Uterus (tissue), 4 donors: ENCODE measurements at places on chromosomes 3 and 15. TPM values are rescaled to one million over a fixed set of nuclear protein-coding genes. Genes with fewer than 3 reads are reported as not detected.

DNA sequence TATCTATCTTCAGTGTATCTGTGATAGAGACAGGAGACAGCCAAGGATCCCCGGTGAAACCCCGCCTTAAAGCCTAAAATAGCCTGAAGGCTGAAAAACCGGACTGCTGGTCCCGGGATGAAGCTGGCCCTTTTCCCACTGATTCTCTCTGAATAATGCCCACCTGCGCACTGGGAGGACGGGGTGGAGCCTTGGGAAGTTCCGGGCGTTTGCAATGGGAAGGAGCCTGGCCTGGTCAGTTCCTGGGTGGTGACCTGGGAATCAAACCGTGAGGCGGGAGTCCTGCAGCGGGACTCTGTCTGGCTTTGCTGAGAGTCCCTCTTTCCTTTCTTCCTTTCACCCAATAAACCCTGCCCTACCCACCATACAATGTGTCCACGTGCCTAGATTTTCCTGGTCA lies 157.9 kb downstream of the C3orf38 start:
- H3K4me1 ChIP-seq, result no peaks in the 10 kb centered on the region
- DNase-seq, result no peak
- H3K4me3 ChIP-seq, result no peak overlapping the region
- H3K27me3 ChIP-seq, result no peaks in the 10 kb centered on the region
- no peaks in the 10 kb centered on the region for H3K36me3 ChIP-seq

DNA sequence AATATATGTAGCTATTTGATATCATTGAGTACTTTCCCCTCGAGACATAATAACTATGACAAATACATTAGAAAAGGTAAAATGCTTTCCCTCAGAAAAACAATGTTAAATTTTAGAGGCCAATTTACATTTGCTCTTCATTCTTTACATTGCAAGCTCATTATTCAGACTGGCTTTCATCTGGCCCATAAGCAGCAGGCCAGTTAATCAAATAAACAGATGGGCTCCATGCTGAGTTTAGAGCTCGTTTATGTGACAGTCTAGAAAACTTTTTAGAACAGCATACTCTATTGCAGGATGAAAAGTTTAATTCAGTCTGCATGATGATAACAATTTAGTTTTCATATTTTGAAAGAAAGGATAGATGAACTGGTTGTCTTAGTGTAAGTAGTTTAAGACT lies 150.6 kb downstream of the DUT start:
- no peaks in the 10 kb centered on the region for H3K27me3 ChIP-seq
- no peak for DNase-seq
- no peak overlapping the region for H3K4me3 ChIP-seq
- peaks cover 2% of the 10 kb centered on the region for H3K36me3 ChIP-seq
- H3K27ac ChIP-seq, result no peak overlapping the region
- H3K4me1 ChIP-seq, result no peaks in the 10 kb centered on the region

DNA sequence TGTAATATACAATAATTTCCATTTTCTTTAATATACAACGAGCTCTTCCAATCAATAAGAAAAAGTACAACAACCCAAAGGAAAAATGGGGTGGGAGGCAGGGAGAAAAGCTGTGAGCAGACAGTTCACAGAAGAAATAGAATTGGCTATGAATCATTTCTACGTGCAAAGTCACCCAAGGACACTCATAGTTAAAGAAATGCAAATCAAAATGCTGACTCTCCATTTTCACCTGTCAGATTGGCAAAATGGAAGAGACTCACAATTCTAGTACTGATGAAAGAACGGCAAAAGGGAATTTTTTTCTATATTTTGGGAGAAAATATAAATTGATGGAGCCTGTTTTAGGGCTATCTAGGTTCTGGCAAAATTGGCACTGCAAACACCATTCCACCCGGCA lies 116.3 kb upstream of the MEF2A start:
- H3K4me3 ChIP-seq, result no peak overlapping the region
- no peaks in the 10 kb centered on the region for H3K36me3 ChIP-seq
- no peaks in the 10 kb centered on the region for H3K27me3 ChIP-seq
- H3K4me1 ChIP-seq, result peaks cover 20% of the 10 kb centered on the region
- DNase-seq, result no peak

DNA sequence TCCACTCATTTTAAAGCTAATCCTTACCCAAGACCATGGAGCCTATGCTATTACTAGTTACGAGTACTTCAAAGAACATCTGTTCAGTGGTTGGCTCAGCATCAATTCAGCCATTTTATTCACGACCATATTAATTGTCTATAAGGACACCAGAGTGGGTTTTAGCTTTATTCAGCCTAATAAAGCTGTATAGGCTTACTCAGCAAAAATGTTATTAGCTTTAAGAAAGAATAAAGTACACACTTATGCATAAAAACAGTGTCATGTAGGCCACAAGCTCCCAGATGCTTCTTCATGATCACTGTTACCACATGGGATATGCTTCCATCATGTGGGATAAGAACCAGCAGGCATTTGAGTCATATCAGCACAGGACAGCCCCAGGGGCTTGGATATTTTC lies 87.4 kb upstream of the GPR149 start:
- H3K27me3 ChIP-seq, result no peaks in the 10 kb centered on the region
- no peak for DNase-seq
- H3K4me1 ChIP-seq, result no peaks in the 10 kb centered on the region
- no peaks in the 10 kb centered on the region for H3K36me3 ChIP-seq

DNA sequence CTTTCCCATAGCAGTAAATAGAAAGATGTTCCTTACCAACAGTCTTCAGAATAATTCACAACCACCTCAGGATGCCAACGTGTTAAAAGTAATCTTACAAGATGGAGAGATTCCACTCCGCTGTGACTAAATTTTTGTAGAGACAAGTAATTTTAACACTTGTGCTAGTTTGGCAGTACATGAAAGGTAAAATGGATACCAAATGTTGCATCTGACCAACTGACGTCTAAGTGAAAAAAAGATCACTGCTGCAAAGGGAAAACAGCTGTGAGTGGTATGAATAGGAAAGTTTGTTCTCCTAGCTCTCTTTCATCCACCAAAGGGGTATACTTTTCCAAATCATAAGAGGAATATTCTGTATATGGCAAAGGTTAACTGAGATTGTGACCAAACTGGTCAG lies 2.6 kb downstream of the SPG21 start:
- no peaks in the 10 kb centered on the region for H3K27me3 ChIP-seq
- no peaks in the 10 kb centered on the region for H3K36me3 ChIP-seq
- DNase-seq, result no peak
- no peak overlapping the region for H3K27ac ChIP-seq
- H3K4me3 ChIP-seq, result no peak overlapping the region

- no peak overlapping the region for H3K27ac ChIP-seq
- H3K4me3 ChIP-seq, result no peak overlapping the region
- no peak for DNase-seq
- H3K27me3 ChIP-seq, result no peaks in the 10 kb centered on the region
Observed at GRCh38 chr15:88067331-88067685, 189.2 kb downstream of the NTRK3 start.

DNA sequence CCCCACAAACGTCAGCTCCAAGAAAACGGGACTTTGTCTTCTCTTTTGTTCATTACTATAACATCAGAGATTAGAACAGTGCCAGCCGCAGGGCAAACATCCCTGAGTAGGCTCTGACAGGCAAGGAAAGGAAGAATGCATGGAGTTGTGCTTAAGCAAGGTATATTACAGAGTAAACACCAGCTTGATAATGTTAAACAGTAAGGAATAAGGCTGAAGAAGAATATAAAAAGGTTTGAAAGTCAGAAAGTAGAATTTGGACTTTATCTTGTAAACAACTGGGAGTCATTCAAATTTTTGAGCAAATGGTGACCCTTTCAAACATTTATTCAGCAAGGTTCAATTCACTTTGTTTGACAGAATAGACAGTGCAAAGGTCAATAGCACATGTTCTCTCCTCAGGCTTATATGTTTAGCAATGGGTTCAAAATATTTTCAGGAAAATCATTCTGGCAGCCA lies 11.0 kb downstream of the GABPB1 start:
- DNase-seq, result no peak
- H3K4me3 ChIP-seq, result no peak overlapping the region
- H3K27me3 ChIP-seq, result no peaks in the 10 kb centered on the region
- no peaks in the 10 kb centered on the region for H3K36me3 ChIP-seq

The FOXB1 gene
- not detected for total RNA-seq

The CAPN3 gene
- total RNA-seq, result 5.9 TPM
